Left renal pelvis (tissue), 4 donors: ENCODE measurements at places on chromosomes 16 and 17. TPM values are rescaled to one million over a fixed set of nuclear protein-coding genes. Genes with fewer than 3 reads are reported as not detected.

Gene KRT24
- not detected for polyA plus RNA-seq

Gene SPNS3
- 1.6 TPM for polyA plus RNA-seq

Gene IRF8
- polyA plus RNA-seq, result 6.4 TPM

Gene SLC5A10
- 0.64 TPM for polyA plus RNA-seq

Gene CLDN7
- 58.7 TPM for polyA plus RNA-seq

Gene ARL4D
- polyA plus RNA-seq, result 33.2 TPM

Gene DHRS7C
- polyA plus RNA-seq, result not detected

Gene DNAH2
- 0.29 TPM for polyA plus RNA-seq

Gene TEKT3
- 3.0 TPM for polyA plus RNA-seq

Gene CD300A
- polyA plus RNA-seq, result 3.1 TPM

Gene SMIM5
- polyA plus RNA-seq, result 1.7 TPM

Gene SOCS1
- 8.0 TPM for polyA plus RNA-seq

Gene SSTR5
- polyA plus RNA-seq, result not detected

Gene TEX19
- polyA plus RNA-seq, result 0.09 TPM

Gene ARHGDIG
- polyA plus RNA-seq, result 4.6 TPM

Gene TBX21
- polyA plus RNA-seq, result 0.17 TPM

Gene TPSB2
- polyA plus RNA-seq, result 0.12 TPM

Gene ARL5C
- not detected for polyA plus RNA-seq
